Activated T-cell treated with anti-CD3 and anti-CD28 coated beads, Interleukin-2, amount 50 U/mL, for 72 hours (primary cell): ENCODE measurements at places on chromosomes 3 and 15. TPM values are rescaled to one million over a fixed set of nuclear protein-coding genes. Genes with fewer than 3 reads are reported as not detected.
A peak's percentile ranks its signal among the peaks of the same experiment; 100 is the strongest.

Gene ATOSA
- total RNA-seq, result 37.2 TPM

DNA sequence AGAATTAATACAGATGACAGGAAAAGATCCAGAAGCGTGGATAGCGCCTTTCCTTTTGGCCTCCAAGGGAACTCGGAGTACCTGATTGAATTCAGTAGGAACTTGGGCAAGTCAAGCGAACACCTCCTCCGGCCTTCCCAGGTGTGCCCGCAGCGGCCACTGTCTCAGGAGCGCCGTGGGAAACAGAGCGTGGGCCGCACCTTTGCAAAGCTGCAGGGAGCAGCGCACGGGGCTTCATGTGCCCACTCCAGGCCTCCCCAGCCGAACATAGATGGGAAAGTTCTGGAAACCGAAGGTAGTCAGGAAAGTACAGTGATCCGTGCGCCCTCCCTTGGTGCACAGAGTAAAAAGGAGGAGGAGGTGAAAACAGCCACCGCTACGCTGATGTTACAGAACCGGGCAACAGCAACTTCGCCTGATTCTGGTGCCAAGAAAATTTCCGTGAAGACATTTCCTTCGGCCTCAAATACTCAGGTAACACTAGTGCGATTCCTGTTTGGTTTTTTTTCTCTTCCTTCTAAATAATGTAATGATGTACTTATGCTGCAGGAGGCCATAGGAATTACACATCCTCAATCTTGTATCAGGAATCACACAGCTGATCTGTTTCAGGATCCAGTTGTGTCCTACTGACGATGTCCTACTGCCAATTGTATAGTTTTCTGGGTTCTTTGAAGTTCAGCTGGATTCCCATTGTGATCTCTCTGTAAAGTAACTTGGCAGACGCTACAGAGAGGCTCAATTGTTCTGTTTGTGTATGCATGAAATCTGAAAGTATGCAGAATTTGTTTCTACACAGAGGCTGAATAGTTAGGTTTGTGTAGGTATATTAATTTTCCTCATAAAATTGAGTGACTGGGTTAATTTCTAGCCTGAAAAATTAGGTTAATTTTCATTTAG, 63.1 kb downstream of the CGNL1 start:
- DNase-seq, result no peak

DNA sequence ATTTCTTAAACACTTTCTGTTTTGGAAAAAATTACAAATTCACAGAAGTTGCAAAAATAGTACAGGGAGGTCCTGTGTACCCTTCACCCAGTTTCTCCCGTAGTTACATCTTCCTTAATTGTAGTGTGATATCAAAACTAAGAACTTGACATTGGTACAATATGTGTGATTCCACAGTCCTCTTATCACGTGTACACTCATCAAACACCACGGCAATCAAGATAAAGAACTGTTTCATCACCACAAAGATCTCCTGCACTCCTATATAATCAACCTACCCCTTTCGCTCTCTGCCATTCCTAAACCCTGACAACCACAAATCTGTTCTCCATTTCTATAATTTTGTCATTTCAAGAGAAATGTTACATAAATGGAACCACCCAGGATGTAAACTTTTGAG, 31.4 kb downstream of the POMGNT2 start:
- DNase-seq, result no peak

DNA sequence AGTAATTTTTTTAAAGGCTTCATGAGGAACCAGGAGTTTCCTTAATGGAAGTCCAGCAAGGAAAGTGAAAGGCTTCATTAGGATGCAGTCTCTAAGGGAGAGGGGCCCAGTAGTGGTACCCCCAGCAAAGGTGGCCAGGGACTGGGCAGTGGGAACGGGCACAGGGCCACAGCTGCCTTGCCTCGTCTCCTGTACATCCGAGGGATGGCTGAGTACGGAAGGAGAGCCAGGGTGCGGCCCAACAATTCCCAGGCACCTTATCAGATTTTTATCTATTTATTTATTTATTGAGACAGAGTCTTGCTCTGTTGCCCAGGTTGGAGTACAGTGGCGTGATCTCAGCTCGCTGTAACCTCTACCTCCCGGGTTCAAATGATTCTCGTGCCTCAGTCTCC, 14.5 kb downstream of the SEMA3G start:
- DNase-seq, result no peak

- DNase-seq, result no peak
Observed at GRCh38 chr3:149713730-149714654, 38.3 kb downstream of the COMMD2 start.

GRCh38 chr3:47802734-47803479, at the start of gene DHX30:
TSS of gene DHX30 (plus strand) at chr3:47803138. CDS start at chr3:47810684, 7,546 bp downstream.
- peak; percentile 90 for DNase-seq

DNA sequence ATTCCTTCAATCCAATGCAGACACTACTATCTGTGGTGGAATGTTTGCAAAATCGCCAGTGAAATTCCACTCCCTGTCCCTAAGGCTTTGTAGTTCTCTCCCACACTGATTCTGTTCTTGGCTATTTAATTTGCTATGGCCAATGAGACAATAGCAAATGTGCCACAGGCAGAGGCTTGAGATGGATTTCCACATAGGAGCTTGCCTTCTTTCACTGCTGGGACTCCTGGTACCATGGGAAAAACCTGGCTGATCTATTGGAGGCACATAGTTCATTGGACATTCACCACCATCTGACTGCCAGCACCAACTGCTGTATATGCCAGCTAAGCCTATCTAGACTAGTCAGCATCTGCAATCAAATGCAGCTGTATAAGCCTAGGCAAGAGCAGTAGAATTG, 103.8 kb downstream of the NR1D2 start:
- DNase-seq, result no peak

DNA sequence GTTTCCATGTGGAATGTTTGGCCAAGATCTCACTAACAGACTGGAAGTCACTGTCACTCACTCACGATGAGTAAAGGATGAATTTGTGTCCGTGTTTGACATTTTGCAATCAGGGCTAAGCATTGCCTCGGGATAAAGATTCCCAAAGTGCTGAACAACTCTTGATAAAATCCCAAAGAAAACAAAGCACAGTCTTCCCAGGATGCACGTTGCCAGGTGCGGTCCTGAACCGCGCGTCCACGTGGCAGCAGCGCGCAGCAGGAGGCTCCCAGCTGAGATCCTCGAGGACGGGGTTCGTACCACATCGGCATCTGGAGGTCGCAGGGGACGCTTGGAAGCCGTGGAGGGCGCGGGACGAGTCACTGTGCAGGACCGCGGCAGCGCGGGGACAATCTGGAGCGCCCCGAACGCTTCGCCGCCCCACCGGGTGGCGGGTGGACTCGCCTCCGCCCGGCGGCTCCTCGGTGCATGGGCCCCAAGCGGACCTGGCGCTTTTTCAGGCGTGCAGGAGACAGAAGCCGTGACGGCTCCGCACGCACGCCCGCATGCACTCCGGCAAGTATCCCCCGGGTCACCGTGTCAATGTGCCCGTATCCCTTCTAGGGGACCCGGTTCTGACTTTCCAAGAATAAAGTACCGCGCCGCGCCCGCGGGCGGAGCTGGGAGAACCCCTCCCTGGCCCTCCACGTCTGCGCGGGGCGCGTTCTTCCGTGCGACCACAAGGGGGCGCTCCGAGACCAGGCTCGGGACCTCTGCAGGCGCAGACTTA, 17.7 kb downstream of the CPN2 start:
- peak; percentile 89 for DNase-seq

Gene SERPINI1
- 3.9 TPM for total RNA-seq
